ENCODE measurements at places on chromosomes 3 and 15. TPM values are rescaled to one million over a fixed set of nuclear protein-coding genes. Genes with fewer than 3 reads are reported as not detected.

Gene SIDT1
- total RNA-seq = 71.2 TPM

Gene GPR171
- 35.5 TPM for total RNA-seq

Gene DENND4A
- total RNA-seq = 62.9 TPM

Gene NANOGP8
- total RNA-seq = not detected

Gene DUOX1
- total RNA-seq = not detected

Gene ST8SIA2
- total RNA-seq = not detected

Gene RUVBL1
- total RNA-seq = 26.2 TPM

Gene GPD1L
- 16.6 TPM for total RNA-seq

Gene ZNF662
- total RNA-seq = 17.6 TPM

Gene PPP1R14D
- total RNA-seq = not detected

Gene RHOV
- not detected for total RNA-seq

Gene FEZF2
- not detected for total RNA-seq

Gene ATG3
- total RNA-seq = 57.4 TPM

Gene TTC21A
- 8.7 TPM for total RNA-seq

Gene CRABP1
- total RNA-seq = not detected

Gene CCR8
- total RNA-seq = not detected

Gene CCK
- not detected for total RNA-seq

Gene DUOXA1
- 0.81 TPM for total RNA-seq

Gene TEX55
- total RNA-seq = not detected

Gene TMEM108
- not detected for total RNA-seq

Gene LYZL4
- not detected for total RNA-seq

Gene UPK1B
- not detected for total RNA-seq

Gene C3orf49
- not detected for total RNA-seq

Gene ZWILCH
- 12.8 TPM for total RNA-seq

Gene TEX9
- 3.8 TPM for total RNA-seq

Gene BUB1B
- 0.49 TPM for total RNA-seq

Gene FGF7
- 0.23 TPM for total RNA-seq

Gene PDIA5
- 5.2 TPM for total RNA-seq

Gene ZBBX
- total RNA-seq = not detected

Gene FANCD2OS
- total RNA-seq = not detected

Gene DNAJC19
- 61.2 TPM for total RNA-seq

Gene CPA3
- not detected for total RNA-seq

Gene GUCA1C
- total RNA-seq = not detected

Gene CELF6
- 5.9 TPM for total RNA-seq

Gene PLA2G4D
- total RNA-seq = not detected

Gene TMEM266
- not detected for total RNA-seq

Gene GABRB3
- not detected for total RNA-seq

Gene SNX4
- 22.5 TPM for total RNA-seq

Gene ARHGAP31
- total RNA-seq = 1.8 TPM

Data from naive thymus-derived CD8-positive, alpha-beta T cell (primary cell).